Brain pericyte (primary cell): ENCODE measurements at places on chromosomes 16 and 17.

GRCh38 chr17:61641715-61642114 lies 50.7 kb upstream of the NACA2 start:
- no peak for DNase-seq

- DNase-seq, result no peak
Observed at GRCh38 chr17:2755891-2756724, 6.7 kb upstream of the CCDC92B start.

DNA sequence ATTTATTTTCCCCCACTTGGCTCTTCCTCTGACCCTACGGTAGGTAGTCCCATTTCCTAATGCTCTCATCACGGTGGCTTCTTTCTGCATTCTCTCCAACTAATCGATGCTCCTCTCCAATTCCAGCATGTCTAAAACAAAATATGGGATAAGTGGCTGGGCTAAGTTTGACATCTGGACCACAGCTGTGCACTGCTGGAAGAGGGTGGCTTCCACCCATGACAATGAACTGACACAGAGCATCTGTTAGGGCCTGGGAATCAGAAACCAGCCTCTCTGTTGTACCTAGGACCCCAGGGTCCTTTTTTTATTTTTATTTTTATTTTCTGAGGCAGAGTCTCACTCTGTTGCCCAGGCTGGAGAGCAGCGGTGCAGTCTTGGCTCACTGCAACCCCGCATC lies 29.0 kb upstream of the SLC39A11 start:
- DNase-seq, result no peak

GRCh38 chr17:60390186-60390585 lies 1.7 kb downstream of the USP32 start:
- DNase-seq, result no peak

GRCh38 chr17:50360486-50361115 lies 12.4 kb downstream of the MRPL27 start:
- DNase-seq, result no peak
